Activated CD4-positive, CD25-positive, alpha-beta regulatory T cell (primary cell): ENCODE measurements at places on chromosomes 7 and 10.

DNA sequence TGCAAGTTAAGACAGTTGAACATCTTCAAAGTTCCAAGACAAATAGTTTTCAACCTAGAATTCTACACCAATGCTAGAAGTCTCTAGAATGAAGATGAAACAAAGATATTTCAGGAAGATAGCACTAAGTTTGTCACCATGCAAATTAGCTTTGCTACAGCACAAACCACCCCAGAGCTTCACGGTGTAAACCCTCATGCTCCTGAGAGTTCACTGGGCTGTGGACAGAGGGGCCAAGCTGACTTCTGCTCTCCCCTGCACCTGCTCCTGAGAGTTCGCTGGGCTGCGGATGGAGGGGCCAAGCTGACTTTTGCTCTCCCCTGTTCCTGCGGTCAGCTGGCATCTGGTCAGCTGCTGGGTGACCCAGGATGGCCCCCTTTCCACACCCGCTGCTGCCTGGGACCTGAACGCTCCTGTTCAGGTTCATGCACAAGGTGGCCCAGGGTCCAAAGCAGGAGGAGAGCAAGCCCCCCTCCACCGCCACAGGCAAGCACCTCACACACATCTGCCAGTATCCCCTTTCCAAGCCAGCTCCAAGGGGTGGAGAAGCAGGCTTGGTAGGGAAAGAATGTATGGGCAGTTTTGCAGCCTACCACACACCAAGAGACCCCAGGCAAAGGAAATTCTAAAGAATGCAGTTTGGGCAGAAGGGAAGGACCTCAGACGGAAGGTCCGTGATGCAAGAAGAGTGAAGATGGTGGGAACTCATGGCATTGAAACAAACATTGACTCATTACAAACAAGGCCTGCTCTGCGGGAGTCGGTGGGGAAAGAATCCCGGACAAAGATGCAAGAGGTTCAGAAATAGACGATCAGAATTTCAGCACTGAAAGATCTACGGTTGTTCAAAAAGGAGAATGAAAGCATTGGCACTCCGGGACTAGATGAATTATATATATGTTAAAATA is 137.8 kb upstream of the PPP2R2D start:
- DNase-seq = no peak

- no peak for DNase-seq
These were observed 4.9 kb downstream of the DKK1 start for GRCh38 chr10:52318822-52319464.

GRCh38 chr10:49394933-49395740 is 752 bp downstream of the DRGX start:
- DNase-seq = no peak

DNA sequence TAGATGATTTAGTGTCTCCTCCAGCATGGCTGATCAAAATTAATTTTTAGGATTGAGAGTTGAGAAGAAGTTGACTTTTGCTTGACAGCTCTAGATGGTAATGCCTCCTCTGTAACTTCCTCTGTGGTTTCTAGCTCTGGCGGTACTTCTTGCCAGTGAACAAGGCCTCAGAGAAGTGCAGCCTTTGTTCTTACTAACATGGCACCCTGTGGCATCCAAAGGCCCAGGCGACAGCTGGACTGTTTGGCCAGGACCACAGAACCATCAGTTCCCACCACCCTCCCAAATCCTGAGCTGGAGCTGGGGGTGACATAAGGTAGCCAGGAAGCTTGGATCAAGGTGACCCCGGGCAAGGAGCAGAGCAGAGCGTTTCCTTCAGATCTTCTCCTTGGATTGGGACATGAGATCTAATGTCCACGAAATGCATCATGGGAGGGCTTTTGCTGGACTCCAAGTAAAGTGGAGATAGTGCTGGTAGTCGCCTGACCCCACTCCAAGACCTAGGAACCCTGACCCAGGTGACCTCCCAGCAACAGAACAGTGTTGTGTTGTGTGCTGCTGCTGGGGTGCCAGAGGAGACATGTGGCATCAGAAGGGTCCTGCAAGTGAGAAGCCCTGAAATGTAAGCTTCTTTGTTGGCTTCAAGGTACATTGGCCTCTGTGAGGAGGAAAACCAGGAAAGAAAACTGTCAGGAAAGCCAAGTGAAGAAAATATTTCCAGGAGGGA is 41.8 kb downstream of the APBB1IP start:
- no peak for DNase-seq

DNA sequence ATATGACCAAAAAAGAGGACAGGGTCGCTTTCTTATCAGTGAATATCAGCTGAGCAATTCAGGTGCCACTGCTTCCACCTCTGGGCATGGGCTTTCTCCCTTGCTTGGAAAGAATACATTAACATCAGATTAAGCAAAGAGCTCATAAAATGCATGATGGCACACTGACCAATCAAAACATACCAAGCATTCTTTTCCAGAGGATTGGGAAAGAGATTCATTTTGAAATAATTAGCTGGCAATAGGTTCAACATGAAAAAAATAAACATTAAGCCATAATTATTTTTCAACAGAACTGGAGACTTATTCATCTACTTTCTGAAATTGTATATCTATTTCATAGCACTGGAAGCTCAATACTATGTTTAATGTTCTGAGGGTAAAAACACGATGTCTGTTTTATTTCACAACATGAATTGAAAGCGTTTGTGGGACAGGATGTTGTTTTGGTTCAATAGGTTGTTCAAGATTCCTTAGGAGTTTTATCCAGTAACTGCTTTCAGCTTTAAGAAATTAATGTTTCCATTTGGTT is 53.2 kb downstream of the TFAM start:
- DNase-seq = no peak

DNA sequence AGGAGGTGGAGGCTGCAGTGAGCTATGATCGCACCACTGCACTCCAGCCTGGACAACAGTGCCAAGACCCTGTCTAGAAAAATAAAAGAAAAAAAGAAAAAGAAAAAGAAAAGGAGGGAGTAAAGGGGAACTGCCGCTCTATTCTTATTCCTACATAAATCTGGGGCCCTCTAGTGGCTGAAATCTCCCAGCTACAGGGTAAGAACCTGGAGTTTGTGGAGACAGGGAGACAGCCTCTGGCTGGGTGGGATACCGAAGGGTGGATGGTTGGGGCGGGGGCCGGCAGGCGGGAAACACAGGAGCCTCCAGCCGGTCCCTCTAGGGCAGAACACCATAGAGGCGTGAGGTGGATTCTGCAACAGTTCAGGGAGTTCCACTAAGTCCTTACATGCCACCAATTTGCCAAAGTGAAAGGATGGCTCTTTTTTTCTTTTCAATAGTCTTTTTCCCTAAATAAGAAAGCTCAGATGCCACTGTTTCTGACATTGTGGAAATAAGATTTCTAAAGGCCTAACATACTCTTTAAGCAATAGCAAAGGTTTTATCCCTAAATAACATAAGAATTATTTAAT is 117.3 kb downstream of the SVIL start:
- no peak for DNase-seq

GRCh38 chr10:99983280-99983988 is 26.3 kb downstream of the DNMBP start:
- DNase-seq = no peak

- no peak for DNase-seq
These were observed 243.9 kb downstream of the REEP3 start for GRCh38 chr10:63765126-63765525.

DNA sequence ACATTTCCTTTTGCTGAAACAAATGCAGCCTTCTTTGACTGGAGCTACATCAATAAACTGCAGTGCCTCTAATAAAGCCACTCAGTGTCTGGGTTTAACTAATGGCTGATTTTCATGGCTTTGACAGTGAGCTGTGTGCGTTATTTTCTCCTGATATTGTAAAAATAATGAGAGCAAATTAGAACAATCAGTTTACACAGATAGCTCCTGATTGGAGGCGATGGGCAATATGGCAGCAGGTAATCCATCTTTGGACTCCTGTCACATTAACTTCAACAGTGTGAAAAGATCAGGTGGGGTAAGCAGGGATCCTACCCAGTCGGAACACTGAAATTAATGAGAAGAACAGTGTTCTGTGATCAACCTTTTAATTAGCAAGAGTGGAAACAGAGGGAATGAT is 100.7 kb downstream of the POLL start:
- no peak for DNase-seq

DNA sequence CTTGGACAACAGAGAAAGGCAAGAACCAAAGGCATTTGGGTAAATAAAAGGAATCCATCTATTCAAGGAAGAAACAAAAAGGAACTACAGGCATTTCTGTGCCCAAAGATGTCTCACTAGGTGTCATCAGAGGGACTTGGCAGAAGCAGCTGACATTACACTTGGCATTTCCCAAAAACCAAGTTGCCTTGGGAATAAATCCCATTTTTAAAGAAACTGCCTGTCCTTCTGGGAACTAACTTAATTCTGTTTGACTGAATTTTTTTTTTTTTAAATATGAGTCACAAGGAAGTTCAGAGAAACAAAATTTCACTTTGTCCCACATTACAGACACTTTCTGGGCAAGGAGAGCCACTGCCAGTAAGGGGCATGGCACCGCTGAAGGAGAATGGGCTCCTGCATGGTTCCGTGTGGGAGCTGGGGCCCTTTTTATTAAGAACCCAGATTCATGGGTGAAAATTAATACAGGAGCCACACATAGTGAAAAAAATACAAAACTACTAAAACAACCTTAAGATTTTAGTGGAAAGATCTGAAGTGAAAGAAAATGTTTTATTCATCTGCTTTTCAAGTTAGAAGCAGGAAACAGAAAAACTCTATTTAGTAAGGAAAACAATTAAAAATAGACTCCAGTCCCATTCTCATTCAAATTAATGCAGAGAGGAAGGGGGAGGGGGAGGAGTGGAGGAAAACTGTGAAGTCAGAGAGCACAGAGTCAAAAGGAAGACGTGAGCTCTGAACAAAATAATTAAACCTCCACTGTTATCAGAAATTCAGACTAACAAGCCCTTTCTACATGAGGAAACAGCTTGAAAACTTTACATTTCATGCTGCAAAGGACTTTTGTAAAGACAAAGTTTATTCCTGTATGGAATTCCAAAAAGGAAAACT is 118.4 kb upstream of the PDLIM1 start:
- DNase-seq = no peak

- DNase-seq = no peak
These were observed 268.7 kb downstream of the CELF2 start for GRCh38 chr10:11286261-11286852.

DNA sequence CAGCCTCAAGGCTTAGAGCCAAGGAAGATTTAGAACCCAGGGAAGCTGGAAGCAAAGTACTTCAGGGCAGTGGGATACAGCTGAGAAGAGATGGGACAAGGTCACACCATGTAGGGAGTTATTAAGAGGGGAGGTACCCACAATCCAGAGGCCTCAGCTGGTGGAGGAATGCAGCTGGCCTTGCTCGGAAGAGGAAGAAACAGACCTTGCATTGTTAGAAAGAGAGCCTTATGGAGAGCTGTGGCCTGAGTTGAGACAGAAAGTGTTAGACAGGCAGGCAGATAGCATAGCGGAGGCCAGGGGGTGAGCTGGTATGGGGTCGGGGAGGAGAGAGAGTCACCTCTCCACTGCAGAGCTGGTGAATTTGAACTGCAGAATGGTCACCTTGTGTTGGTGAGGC is 173.1 kb downstream of the JCAD start:
- no peak for DNase-seq

GRCh38 chr10:101121654-101122031 is 9.5 kb upstream of the TLX1 start:
- DNase-seq = no peak

- DNase-seq = no peak
These were observed 2.3 kb downstream of the VPS37D start for GRCh38 chr7:73669858-73670385.

GRCh38 chr10:29681676-29682448 is 47.1 kb upstream of the SVIL start:
- DNase-seq = peak; percentile 42

- no peak for DNase-seq
These were observed 84.9 kb upstream of the SEC61G start for GRCh38 chr7:54843841-54844355.

- no peak for DNase-seq
These were observed 126.8 kb downstream of the MAD1L1 start for GRCh38 chr7:2105917-2106316.

DNA sequence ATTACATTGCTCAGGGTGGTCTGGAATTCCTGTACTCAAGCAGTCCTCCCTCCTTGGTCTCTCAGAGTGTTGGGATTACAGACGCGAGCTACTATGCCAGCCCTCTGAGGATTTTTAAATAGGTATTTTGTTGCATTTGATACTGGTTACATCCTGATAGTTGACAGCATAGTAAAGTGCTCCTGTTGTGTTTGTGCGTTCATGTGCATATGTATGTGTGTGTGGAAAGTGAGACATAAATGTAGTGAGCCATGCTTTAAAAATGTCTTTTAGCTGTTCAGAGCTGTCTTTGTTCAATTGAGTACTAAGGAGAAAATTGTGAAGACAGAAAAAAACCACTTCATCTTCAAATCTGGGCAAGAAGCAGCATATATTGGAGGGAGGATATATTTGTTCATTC is 27.8 kb downstream of the ZNRF2 start:
- DNase-seq = no peak

DNA sequence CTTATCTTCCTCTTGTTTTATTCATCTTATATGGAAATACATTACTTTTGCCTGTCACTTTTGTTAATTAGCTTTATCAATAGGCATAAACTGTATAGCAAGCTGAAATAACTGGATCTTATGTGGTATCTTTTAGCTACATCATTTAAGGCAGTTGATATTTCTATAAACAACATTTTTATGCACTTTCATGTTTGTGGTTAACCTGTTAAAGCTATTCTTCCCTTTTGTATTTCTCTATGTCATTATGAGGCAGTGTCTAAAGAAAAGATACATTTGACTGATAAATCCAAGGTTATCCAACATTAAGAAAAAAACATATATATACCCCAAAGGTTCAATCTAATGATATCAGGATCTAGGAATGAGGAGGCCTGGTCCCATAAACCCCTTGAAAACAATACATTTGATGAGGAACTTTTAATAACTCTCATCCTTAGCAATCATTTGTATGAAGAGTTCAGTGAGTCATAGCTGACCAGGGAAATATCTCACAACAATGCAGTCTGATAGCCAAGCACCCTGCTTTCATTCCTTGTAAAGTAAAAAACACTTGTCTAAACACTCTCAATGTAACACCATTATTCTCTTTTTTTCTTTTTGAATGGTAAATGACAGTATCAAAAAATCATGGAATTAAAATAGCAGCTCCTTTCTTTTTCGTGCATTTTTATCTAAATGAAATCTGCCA is 300.9 kb downstream of the NEBL start:
- no peak for DNase-seq
